CD4-positive, alpha-beta T cell treated with Interleukin-1 beta for 1 hour (primary cell): ENCODE measurements at places on chromosomes 16 and 17.

DNA sequence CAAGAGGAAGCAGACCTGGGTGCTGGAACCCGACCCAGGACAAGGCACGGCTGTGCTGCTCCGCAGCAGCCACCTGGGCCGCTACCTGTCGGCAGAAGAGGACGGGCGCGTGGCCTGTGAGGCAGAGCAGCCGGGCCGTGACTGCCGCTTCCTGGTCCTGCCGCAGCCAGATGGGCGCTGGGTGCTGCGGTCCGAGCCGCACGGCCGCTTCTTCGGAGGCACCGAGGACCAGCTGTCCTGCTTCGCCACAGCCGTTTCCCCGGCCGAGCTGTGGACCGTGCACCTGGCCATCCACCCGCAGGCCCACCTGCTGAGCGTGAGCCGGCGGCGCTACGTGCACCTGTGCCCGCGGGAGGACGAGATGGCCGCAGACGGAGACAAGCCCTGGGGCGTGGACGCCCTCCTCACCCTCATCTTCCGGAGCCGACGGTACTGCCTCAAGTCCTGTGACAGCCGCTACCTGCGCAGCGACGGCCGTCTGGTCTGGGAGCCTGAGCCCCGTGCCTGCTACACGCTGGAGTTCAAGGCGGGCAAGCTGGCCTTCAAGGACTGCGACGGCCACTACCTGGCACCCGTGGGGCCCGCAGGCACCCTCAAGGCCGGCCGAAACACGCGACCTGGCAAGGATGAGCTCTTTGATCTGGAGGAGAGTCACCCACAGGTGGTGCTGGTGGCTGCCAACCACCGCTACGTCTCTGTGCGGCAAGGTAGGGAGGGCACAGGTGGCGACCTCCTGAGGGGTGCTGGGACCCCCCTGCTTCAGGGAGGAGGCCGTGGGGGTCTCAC lies 667 bp downstream of the FSCN2 start:
- DNase-seq: no peak

DNA sequence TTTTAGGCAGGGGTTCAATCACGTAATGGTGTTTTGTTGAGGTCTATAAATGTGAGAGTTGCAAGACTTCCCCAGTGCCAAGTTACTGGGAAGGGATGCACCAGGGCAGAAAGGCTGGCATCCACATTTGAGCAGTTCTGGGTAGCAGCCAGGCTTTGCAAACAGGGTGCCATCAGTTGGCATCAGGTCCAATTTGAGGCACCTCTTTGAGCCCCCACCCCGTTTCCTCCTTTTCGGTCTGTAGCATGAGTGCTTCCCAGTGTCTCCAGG lies 142.6 kb upstream of the CACNG5 start:
- no peak for DNase-seq

- DNase-seq: no peak
These were observed 119.3 kb upstream of the TBX2 start for GRCh38 chr17:61280338-61280737.

DNA sequence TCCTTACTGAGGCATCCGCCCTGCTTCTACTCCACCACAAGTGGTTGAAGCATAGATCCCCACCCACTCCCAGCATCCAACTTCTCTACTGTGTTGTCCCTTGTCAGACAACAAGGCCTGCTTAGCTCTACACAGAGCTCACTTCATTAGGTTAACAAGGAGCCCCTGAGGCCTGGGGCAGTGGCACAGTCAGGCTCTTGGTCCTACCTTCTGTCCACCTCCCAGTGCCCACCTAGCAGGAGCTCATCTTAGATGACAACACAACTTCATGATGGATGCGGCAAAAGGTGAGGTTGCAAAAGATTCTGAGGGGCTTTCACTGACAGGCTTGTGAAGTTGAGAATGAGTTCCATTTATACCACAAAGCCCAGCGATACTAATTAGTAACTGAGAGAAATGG lies 432.0 kb upstream of the CDH5 start:
- no peak for DNase-seq

DNA sequence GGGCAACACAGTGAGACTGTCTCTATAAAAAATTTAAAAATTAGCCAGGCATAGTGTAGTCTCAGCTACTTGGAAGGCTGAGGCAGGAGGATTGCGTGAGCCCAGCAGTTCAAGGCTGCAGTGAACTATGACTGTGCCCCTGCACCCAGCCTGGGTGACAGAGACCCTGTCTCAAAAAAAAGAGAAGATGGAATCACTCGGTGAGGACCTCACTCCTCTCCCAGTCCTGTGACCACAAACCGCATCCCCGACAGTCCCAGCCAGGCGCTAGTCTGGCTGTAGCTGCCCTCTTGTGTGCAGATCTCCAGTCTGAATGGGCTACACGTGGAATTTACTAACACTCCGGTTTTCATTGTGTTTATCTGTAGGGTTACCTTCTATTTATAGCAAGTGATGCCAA lies 11.1 kb downstream of the DEXI start:
- no peak for DNase-seq

DNA sequence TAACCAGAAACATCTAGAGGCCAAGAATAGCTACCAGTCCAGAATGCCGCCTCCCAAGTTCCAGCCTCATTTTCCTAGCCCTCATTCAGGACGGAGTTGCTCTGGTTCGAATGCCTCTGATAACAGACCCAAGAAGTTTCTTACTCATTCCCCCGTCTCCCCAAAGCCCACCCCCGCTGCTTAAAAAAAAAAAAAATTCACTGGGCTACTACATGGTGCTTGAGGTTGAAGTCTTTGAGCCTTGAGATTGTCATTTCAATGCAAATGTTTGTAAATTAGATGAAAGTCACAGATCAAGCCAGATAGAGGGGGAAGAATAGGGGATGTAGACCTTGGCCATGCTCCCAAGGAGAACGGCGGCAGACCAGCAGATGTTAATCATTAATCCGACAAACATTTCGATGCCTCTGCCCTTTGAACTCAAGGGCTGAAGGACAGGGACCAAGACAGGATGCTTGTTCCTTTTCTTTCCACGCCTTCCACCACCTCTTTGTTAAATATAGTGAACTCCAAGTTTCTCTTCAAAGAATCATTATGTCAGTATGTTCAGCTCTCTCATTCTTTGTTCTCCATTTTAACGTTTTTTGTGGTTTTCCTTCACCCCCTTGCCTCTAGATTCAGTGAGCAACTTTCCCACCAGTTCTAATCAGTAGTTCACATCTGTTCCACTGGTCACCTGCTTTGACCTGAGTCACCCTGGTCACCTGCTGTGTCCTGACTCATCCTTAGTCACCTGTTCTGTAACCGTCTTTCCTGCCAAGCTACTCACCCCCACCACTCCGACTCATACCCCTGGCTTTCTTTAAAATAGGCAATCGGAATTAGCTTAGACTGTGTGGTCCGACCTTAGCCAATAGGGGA lies 190.3 kb downstream of the CPPED1 start:
- DNase-seq: no peak

GRCh38 chr17:77233635-77234334 lies 93.0 kb downstream of the SEC14L1 start:
- DNase-seq: no peak

- no peak for DNase-seq
These were observed 7.8 kb downstream of the HSD17B2 start for GRCh38 chr16:82042846-82043245.

- no peak for DNase-seq
These were observed at the start of gene ASB16 for GRCh38 chr17:44170499-44171201. TSS of gene ASB16 (plus strand) at chr17:44170704. CDS start at chr17:44170790, 86 bp downstream.

GRCh38 chr17:48388955-48389743 lies 40.9 kb downstream of the SKAP1 start:
- no peak for DNase-seq

GRCh38 chr16:82061861-82062525 lies 26.9 kb downstream of the HSD17B2 start:
- DNase-seq: peak; percentile 7

GRCh38 chr16:69223882-69224281 lies 36.9 kb downstream of the SNTB2 start:
- DNase-seq: no peak

DNA sequence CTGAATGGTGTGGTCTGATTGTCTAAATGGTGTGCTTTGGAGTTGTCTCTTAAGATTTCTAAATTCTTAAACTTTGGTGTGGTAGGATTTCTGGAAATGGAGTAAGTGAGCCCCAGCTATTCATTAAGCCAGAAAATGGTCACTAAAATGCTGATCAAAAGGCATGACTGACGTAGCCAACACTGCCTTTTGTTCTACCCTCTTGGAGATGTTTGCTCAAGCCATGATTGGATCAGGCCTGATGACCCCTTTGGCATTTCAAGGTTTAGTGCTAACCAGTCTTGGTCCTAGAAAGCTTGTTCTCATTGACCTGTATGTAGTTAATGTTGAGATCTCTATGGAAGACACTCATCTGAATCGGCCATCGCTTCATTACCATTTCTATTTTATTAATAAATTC lies 68.0 kb downstream of the KNOP1 start:
- DNase-seq: no peak

- no peak for DNase-seq
These were observed 1.2 kb upstream of the MT2A start for GRCh38 chr16:56607109-56607618.

GRCh38 chr17:39340731-39341130 lies 60.7 kb downstream of the FBXL20 start:
- DNase-seq: no peak

- DNase-seq: peak; percentile 96
These were observed at the start of gene PRPSAP2 for GRCh38 chr17:18857864-18858566. TSS of gene PRPSAP2 (plus strand) at chr17:18858131. CDS start at chr17:18865834, 7,703 bp downstream.

GRCh38 chr17:35074711-35075707 lies 11.5 kb upstream of the RFFL start:
- no peak for DNase-seq

DNA sequence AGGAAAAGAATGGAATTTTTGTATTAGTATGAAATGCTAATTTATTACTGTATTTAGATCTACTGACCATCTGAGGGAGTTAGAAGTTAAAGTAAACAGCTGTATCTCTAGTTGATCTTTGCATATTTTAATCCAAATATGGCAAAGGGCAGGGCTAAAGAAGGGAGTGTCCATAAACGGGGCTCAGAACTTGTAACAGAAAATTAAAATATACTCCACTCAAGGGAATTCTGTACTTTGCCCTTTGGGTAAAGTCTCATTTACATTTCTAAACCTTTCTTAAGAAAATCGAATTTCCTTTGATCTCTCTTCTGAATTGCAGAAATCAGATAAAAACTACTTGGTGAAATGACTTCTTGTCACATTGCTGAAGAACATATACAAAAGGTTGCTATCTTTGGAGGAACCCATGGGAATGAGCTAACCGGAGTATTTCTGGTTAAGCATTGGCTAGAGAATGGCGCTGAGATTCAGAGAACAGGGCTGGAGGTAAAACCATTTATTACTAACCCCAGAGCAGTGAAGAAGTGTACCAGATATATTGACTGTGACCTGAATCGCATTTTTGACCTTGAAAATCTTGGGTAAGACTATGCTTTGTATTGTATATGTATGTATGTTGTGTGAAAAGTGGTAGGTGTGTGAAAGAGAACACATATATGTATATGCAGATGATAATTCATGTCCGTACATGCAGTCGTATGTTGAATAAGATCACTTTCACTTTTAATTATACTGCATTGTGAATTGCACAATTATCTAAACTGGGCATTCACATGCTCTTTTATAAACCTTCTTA lies at the start of gene ASPA:
Gene ASPA (plus strand): TSS at position 186 of the 799 bp plus-strand sequence. CDS start 163 bp downstream, at position 349.
- DNase-seq: no peak

- no peak for DNase-seq
These were observed 239.4 kb downstream of the IRF8 start for GRCh38 chr16:86138121-86139085.

DNA sequence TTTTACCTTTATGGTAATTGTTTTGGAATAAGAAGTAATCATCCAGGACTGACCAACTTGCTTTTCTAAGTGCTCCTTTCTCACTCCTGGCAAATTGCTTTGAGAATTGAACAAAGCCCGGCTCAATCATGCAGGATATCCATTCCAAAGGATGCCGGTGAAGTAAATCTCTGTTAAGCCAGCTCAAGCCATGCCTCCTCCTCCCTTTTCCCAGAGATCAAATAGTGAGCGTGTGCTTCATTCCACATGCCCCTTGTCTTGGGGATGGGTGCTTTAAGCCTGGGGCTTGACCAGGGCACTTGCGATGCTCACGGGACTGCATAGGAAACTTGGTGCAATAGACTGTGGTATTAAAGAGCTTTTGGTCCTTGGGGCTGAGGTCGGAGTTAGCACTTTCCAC lies 90.7 kb downstream of the UTP18 start:
- no peak for DNase-seq

GRCh38 chr16:31206776-31207175 lies 4.2 kb upstream of the PYCARD start:
- DNase-seq: no peak

- DNase-seq: no peak
These were observed 90.7 kb upstream of the CREBBP start for GRCh38 chr16:3971261-3971660.

GRCh38 chr17:3904501-3904900 lies 11.6 kb upstream of the CAMKK1 start:
- DNase-seq: no peak

GRCh38 chr17:44331249-44331760 lies 6.7 kb upstream of the SLC25A39 start:
- DNase-seq: peak; percentile 87

- no peak for DNase-seq
These were observed 8.3 kb upstream of the ST6GALNAC2 start for GRCh38 chr17:76593959-76594358.

DNA sequence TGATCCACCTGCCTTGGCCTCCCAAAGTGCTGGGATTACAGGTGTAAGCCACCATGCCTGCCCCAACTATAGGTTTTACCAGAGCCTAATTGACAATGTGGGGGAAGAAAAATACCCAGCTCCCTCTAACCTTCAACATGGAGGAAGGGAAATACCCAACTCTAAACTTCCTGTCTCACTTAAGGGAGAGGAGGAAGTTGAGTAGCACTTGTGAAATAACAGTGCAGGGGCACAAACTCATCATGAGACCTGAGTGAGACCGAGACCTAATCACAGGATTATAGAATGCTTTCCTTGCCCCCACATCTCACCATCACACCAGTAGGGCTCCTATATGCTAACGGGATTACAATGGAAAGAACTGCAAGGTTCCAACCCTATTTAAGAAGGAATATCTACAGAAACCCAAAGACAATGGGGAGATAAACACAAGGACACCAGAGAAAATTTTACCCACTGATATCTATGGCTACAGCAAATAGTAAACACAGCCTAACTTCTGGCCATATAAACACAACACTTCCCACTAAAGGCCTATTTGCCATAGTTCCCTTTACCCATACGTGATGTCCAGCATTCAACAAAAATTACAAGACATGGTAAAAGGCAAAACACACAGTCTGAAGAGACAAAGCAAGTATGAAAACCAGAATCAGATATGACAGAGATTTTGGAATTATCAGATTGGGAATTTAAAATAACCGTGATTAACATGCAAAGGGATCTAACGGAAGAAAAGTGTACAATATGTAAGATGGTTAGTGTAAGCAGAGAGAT lies 26.9 kb downstream of the OR3A1 start:
- no peak for DNase-seq

GRCh38 chr17:39979893-39980350 lies 685 bp upstream of the PSMD3 start:
- no peak for DNase-seq

GRCh38 chr17:35548978-35549377 lies 11.5 kb upstream of the SLFN12L start:
- no peak for DNase-seq

- no peak for DNase-seq
These were observed 541 bp upstream of the RBBP6 start for GRCh38 chr16:24538756-24539294.

- no peak for DNase-seq
These were observed at the start of gene COL1A1 for GRCh38 chr17:50201276-50201854. TSS of gene COL1A1 (minus strand) at chr17:50201631. CDS start at chr17:50201513, 118 bp downstream.
